ENCODE measurements at places on chromosomes 4 and X.

DNA sequence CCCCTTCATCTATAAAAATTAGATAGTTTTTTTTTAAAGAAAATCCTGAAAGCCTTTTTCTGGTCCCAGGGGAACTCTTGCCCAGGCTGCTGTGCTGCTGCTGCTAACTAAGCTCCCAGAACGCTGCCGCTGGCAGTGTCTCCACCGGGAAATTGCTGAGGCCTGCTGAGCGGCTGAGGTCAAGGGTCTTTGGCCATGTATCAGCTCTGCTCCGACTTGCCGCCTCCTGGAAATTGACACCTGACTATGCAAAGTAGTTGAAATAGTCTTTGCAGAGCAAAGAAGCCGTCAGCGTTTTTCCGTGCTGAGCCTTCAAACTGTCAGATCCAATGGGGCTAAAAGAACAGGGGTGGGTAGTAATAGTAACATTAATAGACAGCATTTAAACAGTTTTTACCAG is 839 bp downstream of the QDPR start:
- peak; percentile 33 for DNase-seq

GRCh38 chr4:68997040-68997439 is 45.4 kb upstream of the UGT2A3 start:
- no peak for DNase-seq

DNA sequence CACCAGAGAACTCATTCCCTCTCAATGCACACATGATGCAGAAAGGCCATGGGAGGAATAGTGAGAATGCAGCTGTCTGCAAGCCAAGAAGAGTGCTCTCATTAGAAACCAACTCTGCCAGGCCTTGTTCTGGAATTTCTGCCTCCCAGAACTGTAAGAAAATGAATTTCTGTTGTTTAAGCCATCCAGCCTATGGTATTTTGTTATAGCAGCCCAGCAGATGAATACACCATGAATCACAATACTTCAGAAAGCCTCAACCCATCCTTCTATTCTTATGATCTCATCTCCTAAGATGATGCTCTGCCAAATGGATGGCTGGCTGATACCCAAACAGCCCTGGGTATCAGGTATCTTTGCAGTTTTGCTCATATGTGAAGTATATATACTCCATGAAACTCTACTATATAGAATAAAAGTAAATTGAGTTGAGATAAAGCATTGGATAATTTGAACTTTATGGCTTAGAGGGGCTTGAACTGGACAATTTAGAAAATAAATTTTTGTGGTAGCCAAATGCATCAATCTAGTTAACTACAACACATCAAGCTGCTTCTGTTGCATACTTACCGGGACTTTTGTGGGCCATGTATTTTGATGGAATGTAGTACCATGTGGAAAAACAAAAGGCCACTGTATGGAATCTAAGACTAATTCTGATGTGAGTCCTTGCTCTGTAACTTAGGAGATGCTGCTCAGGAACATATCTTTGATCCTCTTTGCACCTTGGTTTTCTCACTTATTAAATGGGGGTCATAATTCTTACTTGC is 245.9 kb downstream of the HS3ST1 start:
- peak; percentile 48 for DNase-seq

- peak; percentile 45 for DNase-seq
Measured at GRCh38 chr4:75490155-75490554, 24.0 kb downstream of the RCHY1 start.

DNA sequence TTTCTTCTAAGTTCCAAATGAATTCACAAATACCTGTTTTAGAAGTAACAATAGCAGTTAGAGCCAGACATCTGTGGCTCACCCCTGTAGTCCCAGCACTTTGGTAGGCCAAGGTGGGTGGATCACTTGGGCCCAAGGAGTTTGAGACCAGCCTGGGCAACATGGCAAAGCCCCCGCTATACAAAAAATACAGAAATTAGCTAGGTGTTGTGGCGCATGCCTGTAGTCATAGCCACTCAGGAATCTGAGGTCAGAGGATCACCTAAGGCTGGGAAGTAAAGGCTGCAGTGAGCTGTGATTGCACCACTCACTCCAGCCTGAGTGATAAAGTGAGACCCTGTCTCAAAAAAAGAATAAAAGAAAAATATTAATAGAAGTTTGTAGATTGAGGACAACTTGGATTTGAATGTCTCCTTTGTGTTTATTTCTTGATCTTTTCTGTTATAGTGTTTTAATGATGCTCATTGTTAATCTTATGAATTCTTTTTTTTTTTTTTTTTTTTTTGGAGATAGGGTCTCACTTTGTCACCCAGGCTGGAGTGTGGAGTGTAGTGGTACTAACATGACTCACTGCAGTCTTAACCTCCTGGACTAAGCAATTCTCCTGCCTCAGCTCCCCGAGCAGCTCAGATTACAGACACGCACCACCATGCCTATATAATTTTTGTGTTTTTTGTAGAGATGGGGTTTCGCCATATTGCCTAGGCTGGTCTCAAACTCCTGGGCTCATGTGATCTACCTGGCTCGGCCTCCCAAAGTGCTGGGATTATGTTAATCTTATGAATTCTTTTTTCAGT is 30.7 kb upstream of the RAPGEF2 start:
- peak; percentile 75 for DNase-seq

DNA sequence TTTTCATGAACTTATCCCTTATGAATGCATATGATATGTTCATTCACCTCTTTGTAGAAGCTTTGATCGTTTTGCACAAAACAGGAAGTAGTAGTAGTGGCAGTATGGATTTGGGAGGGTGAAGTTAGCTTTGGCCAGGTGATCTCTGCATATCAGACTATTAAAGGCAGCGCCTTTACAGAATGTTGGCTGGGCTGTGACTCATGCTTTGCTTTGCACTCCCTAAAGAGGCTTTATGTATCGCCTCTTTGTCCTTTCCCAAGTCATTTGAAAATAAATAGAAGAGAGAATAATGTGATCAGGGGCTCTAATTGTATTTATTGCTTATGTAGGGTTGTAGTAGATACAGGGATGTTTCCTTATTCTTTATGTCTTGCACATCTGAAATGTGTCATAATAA is 50.4 kb downstream of the SHROOM3 start:
- DNase-seq: peak; percentile 14

- DNase-seq: no peak
Measured at GRCh38 chr4:71198958-71199357, 139.9 kb upstream of the SLC4A4 start.

GRCh38 chr4:110970642-110971041 is 347.8 kb upstream of the PITX2 start:
- DNase-seq: peak; percentile 85

DNA sequence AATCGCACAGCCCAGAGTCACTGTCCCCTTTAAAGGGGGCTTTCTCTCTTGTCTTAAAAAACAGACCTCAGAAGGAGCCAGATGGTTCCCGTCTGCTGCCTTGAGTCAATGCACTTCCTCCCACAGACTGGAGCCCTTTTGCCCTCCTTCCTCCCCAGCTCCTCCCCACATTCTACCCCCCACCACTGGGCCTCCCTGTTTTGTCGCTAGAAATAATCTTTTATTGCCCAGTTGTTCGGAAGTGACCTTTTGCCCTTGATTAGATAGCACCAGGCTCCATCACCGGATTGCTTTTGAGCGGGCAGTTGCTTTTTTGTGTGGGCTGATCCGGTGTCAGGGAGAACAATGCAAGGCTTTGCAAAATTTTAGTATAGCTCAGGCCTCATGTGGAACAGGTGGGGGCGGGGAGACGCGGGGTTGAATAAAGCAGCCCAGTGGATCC is 47.7 kb downstream of the SPRY1 start:
- DNase-seq: peak; percentile 57

GRCh38 chr4:126899331-126899801 is 733.4 kb upstream of the INTU start:
- peak; percentile 85 for DNase-seq

DNA sequence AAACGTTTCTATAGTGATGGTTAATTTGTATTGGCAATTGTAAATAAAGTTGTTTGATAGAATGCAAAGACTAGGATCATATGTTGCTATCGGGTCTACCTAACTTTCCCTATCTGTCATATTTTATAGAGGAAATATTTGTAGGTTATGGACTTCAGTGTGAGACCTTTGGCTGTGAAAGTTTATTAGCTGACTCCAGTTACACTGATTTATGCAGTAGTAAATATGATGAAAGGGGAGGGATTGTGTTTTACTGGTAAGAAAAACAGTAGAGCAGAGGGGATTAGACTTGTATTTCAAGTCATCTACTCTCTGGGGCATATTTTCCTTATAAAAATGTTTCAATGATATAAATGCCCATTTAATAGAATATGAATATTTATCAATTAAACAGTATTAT is 43.8 kb downstream of the ADGRL3 start:
- no peak for DNase-seq

GRCh38 chr4:165827018-165827417 is 46.0 kb upstream of the TLL1 start:
- DNase-seq: no peak

DNA sequence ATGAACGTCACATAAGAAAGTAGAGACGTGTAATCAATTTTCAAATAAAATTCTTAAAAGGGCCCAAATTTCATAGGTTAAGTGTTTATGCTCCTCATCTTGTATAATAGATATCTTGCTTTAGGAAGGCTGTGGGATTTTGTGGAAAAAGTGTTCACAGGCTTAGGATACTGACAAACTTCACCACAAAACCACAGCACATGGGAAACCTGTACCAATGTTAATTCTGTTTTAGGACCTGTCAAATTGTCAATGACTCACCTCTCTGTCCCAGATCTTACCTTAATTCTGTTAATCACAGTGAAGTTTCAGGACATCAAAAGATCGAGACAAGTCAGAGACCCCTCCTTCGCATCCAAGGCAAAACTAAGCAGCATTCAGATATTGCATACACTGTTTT is 24.2 kb downstream of the FGFBP1 start:
- peak; percentile 58 for DNase-seq

GRCh38 chrX:81392396-81392795 is 190.5 kb downstream of the SH3BGRL start:
- DNase-seq: no peak

DNA sequence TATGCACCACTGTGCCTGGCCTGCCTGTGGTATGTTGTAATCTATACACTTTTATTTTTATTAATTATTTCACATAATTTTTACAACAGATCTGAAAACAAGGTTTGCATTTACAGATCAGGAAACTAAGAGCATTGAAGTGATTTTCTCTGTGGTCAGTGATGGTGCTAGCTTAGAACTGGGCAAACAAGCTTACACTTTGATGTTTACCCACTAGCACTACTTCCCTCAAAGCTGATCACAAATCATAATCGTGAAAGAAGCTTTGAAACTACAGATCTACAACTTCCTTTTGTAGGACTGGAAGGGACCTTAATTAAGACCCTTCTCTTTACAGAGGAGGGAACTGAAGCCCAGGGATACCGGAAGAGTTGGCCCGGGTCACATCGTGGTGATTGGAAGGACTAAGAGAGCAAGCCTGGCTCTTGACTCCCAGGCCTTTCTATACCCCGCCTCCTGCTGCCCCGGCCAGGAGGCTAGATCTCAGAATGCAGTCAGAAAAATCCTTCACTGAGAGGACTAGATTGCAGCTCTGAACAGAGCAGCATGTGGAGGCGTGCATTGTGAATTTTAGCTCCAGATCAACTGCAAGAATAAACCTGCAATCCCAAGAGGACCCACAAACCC is 93.7 kb upstream of the ZNF827 start:
- DNase-seq: no peak

GRCh38 chr4:44118971-44119680 is 329.5 kb downstream of the KCTD8 start:
- DNase-seq: peak; percentile 25

- peak; percentile 77 for DNase-seq
Measured at GRCh38 chrX:107562482-107562881, 65.8 kb upstream of the PRPS1 start.

GRCh38 chrX:126170720-126171119 is 4.6 kb upstream of the DCAF12L2 start:
- no peak for DNase-seq

- no peak for DNase-seq
Measured at GRCh38 chrX:116345958-116346357, 90.4 kb upstream of the SLC6A14 start.

- DNase-seq: peak; percentile 18
Measured at GRCh38 chrX:108177351-108178142, 86.0 kb downstream of the ATG4A start.

GRCh38 chr4:1471443-1472147 is 65.4 kb upstream of the NKX1-1 start:
- no peak for DNase-seq

GRCh38 chr4:148573296-148573695 is 131.1 kb upstream of the NR3C2 start:
- no peak for DNase-seq

DNA sequence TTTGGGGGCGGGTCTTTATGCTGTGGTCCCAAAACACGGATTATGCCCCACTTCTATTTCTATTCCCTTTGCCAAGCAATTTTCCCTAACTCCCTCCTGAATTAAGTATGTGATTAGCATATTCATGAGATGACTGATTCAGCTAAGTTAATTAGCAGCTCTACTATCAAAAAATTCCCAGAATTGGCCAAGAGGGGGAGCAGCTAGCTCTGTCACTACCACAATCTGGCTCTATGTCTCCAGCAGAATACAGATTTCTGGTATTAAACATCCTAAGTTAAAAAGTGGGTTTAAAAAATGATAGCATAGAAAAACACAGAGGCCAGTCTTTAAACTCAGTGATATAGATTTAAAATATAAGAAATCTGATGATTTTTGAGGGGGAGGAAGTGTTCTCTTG is 80.3 kb downstream of the GPC4 start:
- DNase-seq: peak; percentile 31

DNA sequence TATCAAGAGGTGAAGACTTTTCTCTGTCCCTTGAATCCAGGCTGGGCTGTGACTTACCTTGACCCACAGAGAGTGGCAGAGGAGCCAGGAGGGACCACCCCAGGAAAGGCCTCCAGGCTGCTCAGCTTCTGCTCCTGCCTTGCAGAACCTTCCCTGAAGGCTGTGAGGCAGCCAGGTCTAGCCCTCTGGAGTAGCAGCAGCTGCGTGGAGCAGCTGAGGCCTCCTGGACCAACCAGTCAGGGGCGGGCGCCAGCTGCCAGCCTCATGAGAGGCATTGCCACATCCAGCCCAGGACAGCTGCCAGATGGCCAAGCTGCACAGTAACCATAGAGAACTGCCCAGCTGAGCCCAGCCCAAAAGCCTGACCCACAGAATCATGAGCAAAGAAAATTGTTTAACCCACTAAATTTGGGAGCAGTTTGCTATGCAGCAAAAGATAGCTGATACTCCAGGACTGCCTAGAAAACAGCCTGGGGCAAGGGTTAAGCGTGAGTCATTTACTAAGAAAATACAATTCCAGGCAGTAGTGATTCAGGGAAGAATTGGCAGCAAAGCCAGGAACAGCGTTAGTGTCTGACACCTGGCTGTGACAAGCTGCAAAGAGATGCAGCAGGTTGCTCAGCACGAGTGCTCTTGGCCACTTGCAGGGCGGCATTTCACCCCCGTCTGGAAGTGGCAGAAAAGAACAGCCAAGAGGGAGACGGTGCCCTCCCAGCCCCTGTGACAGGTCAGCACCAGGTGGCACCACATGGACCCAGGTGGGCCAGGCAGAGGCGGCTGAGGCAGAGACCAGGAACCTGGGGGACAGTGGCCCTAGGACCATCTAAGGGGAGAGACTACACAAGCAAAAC is 14.7 kb upstream of the PDE6B start:
- peak; percentile 44 for DNase-seq

- no peak for DNase-seq
Measured at GRCh38 chrX:44451056-44451455, 91.6 kb downstream of the FUNDC1 start.

All from iris pigment epithelial cell (primary cell).